T-cell (primary cell): ENCODE measurements at places on chromosomes 3 and 15. TPM values are rescaled to one million over a fixed set of nuclear protein-coding genes. Genes with fewer than 3 reads are reported as not detected.

SLC22A13 gene
- 0.68 TPM for total RNA-seq

PTPRG gene
- not detected for total RNA-seq

ETV5 gene
- 0.93 TPM for total RNA-seq

BCL2A1 gene
- 10.6 TPM for total RNA-seq

RETNLB gene
- not detected for total RNA-seq

FBXW12 gene
- total RNA-seq: not detected

CYP1A2 gene
- not detected for total RNA-seq

LMOD3 gene
- not detected for total RNA-seq

OR5K2 gene
- not detected for total RNA-seq

MOBP gene
- not detected for total RNA-seq

RASL12 gene
- not detected for total RNA-seq

ACKR4 gene
- total RNA-seq: 0.25 TPM

RAD51 gene
- 1.6 TPM for total RNA-seq

FILIP1L gene
- total RNA-seq: not detected
